Amniotic epithelial cell (primary cell): ENCODE measurements at places on chromosomes 7 and 10.

DNA sequence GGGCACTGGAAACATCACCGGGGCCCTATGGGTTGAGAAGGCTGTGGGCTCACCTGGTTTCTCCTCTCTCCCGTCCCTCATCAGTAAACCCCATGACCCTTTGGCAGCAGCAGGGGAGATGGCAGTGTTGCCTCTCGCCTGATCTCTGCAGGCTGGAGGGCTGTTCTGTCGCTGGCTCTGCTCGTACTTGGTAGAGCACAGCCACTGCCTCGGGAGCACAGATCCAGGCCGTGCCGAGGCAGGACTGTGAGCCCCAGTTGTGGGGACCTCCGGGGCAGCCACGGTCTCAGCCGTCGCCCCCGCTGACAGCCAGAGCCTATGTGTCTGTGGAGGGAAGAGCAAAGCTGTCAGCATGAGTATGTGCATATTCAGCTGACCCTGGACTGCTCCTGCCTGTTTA lies 94.9 kb downstream of the PTPRE start:
- no peak for DNase-seq

GRCh38 chr10:17213646-17214349 lies 12.3 kb upstream of the TRDMT1 start:
- DNase-seq = no peak

GRCh38 chr10:14235566-14236195 lies 95.0 kb downstream of the FRMD4A start:
- no peak for DNase-seq

DNA sequence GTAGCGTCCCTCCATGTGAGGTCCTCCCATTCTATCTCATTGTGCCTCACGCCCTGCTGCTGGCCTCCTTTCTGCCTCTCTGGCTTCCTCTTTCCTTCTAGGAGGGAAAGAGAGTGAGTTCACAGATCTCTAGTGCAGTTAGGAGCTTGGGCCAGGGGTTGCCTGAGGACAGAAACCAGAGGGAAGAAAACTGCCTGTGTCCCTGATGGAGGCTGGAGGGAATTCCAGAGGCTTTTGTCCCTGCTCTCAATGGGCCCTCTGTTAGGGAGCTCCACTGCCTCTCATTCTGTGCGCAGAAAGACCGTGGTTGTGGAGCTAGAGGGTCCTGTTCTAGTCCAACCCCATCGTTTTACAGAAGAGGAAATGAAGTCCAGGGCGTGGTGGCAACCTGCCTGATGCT lies 4.6 kb downstream of the MARVELD1 start:
- DNase-seq = no peak

DNA sequence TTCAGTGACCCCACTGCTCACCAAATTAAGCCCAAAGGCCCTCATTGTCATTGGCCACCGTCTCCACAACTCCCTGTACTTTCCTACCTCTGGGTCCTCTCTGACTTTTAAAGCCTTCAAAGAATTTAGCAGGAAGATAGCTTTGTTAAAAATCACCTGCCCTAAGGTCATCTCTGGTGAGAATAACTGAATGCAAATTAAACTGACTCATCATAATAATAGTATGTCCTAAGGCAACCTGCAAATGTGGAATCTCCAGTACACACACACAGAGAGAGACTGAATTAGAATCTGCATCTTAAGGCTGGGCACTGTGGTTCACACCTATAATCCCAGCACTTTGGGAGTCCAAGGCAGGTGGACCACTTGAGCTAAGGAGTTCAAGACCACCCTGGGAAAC lies 24.1 kb downstream of the OAT start:
- DNase-seq = no peak

GRCh38 chr10:48285710-48286109 lies 11.2 kb upstream of the FRMPD2 start:
- no peak for DNase-seq

- no peak for DNase-seq
Measured at GRCh38 chr10:32317795-32318357, 29.1 kb downstream of the EPC1 start.

GRCh38 chr7:72403458-72404076 lies 8.6 kb downstream of the CALN1 start:
- DNase-seq = no peak
